ENCODE measurements at places on chromosomes 1 and 21.

GRCh38 chr1:156160000-156160742, 6.8 kb downstream of the SEMA4A start:
- no peak for DNase-seq

DNA sequence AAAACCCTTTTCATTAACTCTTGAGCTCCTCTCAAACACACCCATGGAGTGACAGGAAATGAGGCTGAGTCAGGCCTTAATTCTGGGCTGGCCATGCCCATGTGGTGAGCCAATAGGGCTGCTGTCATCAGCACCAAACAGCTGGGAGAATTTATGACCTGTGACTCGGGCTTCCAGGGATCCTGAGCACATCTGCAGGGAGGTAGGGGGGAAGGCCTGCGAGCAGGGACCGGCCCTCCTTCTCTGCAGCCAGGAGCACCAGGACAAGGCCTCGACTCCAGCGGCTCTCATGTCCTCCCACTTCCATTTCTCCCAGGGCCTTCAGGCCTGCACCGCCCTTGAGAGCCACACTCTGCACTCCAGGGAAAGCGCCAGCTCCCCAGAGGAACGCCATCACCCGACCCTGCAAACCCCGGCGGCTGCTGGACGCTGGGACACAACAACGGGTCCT, 14.6 kb downstream of the RIPK4 start:
- DNase-seq = no peak

DNA sequence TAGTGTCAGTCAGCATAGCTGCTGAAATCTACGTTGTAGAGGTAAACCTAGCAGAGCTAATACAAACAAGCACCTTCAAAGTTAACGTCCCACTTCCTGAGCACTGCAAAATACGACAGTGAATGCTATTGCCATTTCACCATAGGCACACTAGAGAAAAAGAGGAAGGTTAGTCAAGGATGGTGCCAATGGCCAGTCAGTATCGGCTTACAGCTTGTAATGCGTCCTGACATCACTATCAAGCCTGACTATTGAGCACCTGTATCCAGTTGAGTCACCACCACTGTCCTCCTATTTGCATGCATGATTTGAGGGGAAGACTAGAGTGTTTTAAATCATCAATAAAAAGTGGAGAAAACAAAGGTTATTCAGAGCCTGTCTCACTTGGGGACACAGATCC, 34.4 kb downstream of the NUCKS1 start:
- no peak for DNase-seq

DNA sequence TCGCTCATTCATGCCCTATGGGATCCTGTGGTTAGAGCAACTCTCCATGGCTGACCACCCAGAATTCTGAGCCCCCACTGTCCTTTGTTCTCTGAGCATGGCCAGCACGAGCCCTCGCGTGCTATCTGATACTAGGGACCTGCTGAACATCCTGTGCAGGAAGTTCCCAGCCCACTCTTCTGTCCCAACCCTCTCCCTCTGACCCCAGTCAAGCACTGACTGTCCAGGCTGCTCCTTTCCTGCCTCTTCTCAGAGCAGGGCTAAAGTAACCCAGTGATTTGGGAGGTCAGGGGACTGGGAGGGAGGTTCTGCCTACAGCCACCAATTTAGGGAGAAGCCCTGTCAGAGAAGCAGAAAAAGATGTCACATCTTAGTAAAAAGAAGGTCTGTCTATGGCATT, 21.2 kb downstream of the CYP4B1 start:
- no peak for DNase-seq

DNA sequence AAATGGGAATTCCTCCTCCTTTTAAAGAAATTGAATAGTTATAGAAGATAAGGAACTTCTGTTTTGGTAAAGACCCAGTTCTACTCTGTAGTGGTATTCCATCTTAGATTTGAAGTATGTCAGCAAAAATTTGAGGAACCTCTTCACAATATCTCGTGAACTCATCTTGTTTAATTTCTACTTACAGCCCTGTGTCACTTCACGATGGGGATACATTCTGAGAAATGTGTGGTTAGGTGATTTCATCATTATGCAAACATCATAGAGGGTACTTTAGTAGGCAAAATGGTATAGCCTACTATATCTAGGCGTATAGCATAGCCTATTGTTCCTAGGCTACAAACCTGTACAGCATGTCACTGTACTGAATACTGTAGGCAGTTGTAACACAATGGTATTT, 36.0 kb downstream of the ALG6 start:
- DNase-seq = no peak

DNA sequence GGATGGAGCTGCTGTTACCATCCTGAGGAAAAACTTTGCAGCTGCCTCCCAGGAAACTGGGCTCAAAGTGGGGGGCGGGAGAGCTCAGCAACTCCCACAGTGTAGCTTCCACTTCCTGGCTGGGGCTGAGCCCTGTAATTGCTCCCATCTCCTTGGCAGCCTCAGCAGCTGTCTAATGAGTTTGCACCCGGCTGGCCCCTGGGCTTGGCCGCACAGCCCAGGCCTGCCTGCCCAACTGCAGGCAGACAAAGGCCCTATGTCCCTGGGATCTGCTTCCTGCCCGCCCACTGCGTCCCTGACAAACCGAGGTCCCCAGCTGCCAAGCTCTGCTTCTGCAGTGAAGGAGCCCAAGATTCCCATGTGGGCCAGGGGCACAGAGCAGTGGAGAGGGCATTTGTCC, 30.1 kb downstream of the EDN2 start:
- DNase-seq = no peak

- no peak for DNase-seq
Measured at GRCh38 chr1:247574664-247575063, 13.5 kb upstream of the OR2G2 start.

- peak; percentile 2 for DNase-seq
Measured at GRCh38 chr1:226308166-226308722, 720 bp downstream of the LIN9 start.

DNA sequence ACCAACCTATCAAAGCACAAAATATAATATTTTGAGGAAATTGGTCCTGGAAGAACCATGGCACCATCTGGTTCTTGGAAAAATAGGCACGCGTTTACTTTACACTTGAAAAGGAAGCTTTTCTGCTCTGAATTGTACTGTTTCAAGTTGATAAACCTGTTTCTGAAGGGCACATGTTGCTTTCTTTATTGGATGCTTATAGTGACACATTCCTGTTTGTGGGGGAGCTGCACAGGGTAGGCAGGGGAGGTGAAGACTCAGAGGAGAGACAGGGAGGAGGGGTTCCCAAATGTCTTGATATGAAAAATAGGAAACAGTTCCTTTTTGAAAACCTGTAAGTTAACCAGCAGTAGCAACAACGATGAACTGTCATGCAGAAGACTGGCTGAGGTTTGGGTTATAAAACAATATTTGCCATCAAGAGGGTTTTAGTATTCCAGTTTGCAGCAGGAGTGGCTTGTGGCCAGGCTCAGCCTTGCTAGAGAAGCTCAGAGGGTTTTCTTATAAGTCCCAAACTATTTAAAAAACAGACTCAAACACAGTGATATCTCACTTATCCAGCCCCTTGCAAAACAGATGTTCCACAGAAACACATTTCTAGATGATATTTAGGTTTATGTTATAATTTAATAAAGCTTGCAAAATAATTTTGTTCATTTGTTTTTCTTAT, 127.0 kb upstream of the MROH9 start:
- DNase-seq = no peak

- DNase-seq = no peak
Measured at GRCh38 chr1:219664310-219665029, 51.6 kb upstream of the ZC3H11B start.

- no peak for DNase-seq
Measured at GRCh38 chr1:181386340-181386739, 97.0 kb upstream of the CACNA1E start.

DNA sequence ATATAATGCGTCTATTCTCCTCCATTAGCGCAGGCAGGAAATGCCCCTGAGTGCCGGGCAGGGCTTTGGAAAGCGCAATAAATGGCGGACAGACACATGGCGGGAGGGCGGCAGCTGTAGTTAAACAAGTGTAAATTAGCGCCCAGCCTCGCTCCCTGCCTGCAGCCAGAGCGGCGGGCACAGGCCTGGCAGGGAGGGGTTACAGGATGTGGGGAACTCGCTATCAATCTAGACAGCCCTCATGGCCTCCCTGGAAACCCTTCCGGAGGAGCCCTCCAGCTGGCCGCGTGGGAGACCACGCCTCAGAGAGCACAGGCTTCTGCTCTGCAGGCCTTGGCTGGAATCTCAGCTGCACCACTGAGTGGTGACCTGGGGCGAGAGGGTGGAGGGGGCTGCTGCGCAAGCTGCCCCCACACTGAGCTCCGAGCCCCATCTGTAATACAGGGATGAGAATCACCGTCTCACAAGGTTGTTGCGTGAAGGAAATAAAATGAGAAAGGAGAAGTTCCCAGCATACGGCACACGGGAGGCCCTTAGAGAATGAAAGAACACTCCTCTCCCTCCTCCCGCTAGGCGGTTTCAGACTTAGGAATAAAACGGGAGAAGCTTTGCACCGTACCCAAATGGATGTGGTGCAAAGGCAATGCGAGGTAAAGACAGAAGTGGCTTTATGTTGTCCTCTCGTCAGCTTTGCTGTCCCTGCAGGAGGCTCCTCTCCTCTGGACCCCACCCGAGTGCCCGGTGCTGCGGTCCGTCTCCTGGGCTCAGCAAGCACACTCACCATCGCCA, 167.2 kb upstream of the POU3F1 start:
- no peak for DNase-seq

DNA sequence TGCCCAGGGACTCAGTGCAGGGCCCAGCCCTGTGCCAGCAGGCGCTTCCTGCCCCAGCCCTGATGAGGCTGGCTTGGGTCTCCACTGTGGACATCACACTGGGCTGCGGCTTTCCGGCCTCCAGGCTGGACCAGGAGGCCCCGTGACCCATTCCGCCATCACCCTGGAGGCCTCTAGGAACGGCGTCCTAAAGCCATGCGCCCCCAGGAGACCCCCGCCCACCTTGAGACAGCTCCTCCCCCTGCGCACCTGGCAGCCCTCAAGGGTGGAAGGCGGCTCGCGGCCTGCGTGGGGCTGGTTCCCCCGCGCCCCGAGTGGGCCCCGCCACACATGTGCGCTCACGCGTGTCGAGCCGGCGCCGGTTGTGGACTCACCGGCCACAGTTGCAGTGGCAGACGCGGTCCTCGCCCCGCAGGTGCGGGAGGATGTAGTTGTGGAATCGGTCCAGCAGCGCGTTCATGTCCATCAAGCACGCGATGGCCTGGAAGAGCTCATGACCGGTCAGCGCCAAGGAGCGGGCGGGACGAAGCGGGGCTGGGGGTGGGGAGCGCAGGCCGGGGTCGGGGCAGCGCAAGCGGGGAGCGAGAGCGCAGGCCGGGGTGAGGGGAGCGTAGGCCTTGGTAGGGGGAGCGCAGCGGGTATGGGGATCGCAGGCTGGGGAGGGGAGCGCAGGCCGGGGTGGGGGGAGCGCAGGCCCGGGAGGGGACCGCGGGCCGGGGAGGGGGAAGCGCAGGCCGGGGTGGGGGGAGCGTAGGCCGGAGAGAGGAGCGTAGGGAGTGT, 924 bp downstream of the TMEM240 start:
- no peak for DNase-seq

DNA sequence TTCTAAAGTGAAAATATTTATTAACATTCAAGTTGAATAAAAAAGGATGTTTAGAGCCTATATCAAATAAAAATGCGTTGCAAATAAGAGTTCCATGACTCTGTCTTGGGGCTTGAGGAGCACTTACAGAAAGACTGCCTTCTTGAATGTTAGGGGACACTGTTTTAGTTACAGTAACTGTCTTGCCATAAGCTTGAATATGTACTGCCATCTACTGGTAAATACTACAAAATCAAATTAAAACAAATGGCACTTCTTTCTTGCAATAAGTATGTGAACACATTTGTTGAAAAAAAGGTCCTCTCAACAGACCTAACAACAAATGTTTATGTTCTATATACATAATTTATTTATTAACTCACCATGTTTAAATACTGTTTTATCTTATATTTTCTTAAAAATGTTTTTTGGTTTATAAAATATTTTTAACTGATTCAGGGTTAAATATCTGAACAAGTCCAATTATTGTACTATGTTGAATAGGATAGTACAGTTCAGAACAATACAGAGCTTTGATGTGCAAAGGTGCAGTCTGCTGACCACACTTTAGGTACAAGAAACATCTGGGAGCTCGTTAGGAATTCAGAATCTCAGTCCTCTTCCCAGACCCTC, 199.5 kb downstream of the LRRIQ3 start:
- DNase-seq = no peak

DNA sequence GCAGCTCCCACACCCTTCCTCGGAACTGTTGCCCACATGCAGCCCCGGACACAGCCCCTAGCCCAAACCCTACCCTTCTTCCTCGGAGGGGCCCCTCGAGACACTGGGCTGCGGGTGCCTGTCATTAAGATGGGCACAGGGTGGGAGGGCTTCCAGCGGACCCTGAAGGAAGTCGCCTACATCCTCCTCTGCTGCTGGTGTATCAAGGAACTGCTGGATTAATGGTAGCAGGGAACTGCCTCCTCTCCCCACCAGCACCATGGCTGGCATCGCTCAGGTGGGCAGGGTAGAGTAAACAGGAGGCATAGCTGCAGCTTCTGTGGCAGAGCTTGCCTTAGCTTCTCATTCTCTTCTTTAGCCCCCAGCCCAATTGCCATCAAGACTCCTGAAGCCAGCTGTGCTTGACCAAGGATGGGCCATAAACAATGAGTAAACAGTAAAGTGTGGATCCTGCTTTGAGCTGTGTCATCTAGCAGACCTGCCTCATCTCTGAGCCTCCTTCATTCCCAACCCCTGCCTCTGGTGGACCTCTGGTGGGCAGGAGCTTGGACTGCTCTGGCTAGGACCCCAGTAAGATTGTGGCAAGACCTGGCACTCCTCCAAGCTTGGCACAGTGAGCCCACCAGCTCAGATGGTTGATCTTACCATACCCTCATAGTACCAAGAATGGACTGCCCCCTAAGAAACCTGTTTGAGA, at the start of gene LENEP:
Gene LENEP (plus strand): TSS at position 15 of the 697 bp plus-strand sequence. CDS start 22 bp downstream, at position 37.
- DNase-seq = no peak

- DNase-seq = no peak
Measured at GRCh38 chr1:204150702-204151551, 917 bp downstream of the ETNK2 start.

DNA sequence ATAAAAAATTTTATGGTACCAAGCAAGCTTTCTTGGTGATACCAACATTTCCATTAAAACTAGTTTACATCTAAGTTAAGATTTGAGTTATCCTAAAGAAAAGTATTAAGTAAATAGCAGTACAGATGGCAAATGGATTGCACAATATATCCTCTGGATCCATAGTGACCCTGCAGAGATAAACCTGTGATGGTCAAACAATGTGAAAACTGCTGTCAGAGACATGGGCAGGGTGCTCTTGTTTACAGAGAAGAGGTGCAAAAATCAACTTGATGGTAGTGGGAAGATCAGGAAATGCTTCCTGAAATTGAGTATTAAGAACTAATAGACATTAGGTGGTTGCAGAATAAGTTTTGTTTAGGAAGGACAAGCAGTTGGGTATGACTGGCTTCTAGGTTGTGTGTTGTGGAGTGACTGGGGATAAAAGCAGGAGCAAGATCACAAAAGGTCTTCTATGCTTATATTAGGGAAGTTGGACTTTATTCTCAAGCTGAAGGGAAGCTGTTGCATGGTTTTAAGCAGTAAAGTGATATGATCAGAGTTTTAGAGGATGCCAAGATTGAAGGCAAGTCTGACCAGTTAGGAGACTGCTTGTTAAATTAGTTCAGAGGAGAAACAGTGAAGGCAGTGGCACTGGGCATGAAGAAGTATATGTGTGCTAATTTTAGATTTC, 9.9 kb downstream of the TTC3 start:
- no peak for DNase-seq

Data from activated T-cell treated with anti-CD3 and anti-CD28 coated beads for 1 hour (primary cell).